Left cardiac atrium (tissue), 4 donors: ENCODE measurements at places on chromosomes 13 and 19.

DNA sequence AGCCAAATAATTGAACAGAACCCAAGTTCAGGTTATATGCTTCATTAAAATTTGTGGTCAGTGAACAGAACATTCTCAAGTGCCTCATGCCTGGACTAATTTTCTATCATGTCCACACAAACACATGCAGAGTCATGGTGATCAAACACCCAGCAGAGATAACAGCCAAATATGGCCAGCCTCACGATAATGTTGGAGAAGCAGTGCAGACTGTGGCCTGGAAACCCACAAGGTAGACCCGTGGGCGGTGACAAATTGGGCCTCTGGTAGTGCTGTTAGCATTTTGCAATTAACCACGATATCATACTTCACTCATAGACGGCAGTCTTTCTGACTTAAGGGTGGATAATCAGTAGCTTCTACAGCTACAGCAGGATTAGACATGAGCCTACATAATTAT, 35.0 kb upstream of the VWA8 start:
- DNase-seq: peak; percentile 28

GRCh38 chr13:39751805-39752204, 96.3 kb downstream of the COG6 start:
- DNase-seq: no peak

- peak; percentile 64 for DNase-seq
Observed at GRCh38 chr19:47305309-47305751, 4.3 kb upstream of the C5AR1 start.

DNA sequence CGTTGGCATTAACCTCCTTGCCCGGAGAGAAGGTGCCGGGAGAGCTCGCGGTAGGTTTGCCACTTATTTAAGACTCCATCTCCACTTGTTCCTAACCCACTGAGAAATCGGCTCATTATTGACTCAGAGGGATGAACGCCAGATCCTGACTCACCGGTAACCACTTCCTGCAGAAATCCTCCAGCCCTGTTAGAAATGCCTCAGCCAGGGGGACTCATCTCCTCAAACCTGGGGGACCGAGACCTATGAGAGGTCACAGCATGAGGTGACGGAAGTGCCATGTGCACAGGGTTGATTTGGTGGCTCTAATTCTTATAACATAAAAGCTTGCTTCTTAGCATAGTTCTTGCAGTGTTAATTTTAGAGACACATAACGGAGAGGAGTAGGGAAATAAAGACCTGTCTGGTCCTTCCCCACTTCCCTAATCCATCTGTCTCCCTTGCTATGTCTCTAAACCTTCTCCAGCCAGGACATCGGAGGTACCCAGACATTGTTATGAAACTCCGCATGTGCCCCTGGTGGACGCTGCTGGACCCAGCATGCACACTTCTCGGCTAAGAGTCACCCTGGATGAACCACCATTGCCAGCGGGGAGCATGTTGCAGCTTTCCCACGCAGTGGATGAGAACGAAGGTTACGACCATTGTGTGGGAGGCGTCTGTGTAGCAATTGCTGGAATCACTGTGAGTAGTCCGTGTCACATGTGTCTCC, 158.9 kb downstream of the EFNB2 start:
- DNase-seq: no peak

DNA sequence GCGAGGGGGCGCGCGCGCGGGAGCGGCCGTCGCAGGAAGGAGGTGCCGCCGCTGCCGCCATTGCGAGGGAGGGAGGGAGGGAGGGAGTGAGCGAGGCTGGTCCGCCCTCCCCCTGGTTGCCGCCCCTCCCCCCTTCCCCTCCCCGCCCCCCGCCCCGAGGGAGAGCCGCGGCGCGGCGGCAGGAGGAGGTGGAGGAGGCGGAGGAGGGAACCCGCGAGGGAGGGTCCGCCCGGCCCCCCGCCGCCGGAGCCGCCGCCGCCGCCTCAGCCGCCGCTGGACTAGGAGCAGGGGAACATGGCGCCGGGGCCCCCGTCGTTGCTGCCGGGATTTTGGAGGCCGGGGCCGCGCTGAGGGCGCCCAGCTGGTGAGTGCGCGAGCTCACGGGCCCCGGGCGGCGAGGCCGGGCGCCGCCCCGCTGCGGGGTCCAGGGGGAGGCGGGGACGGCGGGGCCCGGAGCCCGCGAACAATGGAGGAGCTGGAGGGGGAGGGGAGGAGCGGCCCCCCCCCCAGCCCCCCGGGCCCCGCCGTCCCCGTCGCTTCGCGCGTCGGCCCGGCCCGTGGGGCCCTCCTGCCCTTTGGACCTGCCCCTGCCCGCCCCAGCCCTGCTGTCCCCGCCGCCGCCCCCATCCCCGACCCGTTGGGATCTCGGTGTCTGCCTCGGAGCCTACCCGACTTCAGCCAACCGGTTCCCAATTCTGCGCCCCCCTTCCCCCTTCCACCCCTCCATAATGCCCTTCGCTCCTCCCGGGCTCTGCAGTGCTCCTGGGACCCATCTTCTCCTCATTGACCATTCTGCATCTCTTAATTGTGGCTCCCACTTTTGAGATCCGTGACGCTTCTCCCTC, at the start of gene ARHGAP35:
ARHGAP35 (plus strand) TSS at position 152 of the 845 bp plus-strand sequence. CDS start 57,679 bp downstream, outside the sequence.
- no peak for DNase-seq

DNA sequence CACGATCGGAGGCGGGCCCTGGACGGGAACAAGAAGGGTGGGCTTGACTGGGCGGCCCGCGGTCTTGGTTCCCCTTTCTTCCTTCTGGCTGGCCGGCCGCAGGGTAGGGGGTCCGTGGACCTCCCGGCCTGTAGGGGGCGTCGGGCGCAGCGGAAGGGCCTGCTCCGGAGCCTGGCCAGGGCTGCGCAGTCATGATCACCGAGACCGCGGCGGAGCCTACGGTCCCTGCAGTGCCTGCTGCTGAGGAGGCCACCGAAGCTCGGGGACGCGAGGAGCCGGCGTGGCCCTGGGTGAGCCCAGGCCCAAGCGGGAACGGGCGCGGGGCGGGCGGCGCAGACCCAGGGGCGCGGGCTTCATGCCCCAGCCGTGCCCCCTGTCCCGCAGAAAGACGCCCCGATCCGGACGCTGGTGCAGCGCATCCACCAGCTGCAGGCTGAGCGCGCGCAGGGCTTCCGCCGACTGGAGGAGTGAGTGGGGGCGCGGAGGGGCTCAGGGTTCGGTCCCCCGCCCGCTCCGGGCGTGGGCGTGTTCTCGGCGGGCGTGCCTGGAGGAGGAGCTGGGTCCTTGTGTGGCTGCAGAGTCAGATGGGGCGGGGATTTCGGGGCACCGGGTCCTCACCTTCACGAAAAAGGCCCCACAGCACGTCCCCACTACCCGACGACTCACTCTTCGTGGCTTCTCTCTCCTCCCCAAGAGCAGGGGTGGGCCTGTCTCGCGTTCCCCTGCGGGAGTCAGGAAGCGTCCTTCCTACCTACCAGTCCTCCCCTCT, at the start of gene REX1BD:
REX1BD (plus strand) TSS at position 188 of the 769 bp plus-strand sequence; CDS start at position 192, 4 bp downstream.
- DNase-seq: peak; percentile 91
